ENCODE measurements at places on chromosomes 16 and 17.

DNA sequence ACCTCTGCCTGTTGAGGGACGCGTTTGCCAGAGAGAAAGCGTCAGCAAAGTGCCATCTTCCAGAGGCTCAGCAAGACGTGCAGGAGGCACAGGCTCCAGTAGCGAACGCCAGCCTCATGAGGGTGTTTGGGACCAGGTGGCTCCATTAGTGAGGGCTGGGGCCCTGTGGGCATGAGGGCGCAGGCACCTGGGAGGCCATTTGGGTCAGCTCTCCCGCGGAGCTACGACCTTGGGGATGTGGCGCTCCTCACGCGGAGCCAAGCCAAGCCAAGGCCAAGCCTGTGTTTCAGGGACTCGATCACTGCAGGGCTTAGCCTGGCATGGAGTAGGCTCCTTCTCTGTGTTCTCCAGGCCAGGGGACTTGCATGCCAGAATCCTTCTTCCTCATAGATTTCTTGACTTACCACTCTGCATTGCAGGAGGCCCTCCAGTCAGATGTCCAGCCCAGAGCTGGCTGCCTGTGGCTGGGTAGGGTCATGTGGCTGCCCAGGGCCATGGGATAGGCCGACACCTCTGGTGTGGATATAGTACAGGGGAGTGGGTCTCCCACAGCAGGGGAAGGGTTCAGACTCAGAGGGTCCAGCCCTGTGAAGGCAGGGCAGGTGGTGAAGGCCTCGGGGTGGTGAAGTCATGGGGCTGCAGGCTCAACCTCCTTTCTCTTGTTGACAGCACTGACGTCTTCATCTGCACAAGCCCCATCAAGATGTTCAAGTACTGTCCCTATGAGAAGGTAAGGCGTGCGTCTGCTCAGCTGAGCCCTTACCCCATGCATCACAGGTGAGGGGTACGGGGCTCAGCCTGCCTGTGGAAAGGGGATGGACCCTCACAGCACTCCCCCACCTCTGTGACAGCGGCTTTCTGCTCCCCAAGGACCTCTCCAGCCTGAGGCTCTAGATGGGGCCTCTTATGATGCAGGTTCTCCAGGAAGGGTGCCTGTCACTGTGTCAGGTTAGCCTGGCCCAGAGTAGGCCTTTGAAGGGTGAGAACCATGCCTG, 19.6 kb downstream of the NT5M start:
- no peak for DNase-seq

DNA sequence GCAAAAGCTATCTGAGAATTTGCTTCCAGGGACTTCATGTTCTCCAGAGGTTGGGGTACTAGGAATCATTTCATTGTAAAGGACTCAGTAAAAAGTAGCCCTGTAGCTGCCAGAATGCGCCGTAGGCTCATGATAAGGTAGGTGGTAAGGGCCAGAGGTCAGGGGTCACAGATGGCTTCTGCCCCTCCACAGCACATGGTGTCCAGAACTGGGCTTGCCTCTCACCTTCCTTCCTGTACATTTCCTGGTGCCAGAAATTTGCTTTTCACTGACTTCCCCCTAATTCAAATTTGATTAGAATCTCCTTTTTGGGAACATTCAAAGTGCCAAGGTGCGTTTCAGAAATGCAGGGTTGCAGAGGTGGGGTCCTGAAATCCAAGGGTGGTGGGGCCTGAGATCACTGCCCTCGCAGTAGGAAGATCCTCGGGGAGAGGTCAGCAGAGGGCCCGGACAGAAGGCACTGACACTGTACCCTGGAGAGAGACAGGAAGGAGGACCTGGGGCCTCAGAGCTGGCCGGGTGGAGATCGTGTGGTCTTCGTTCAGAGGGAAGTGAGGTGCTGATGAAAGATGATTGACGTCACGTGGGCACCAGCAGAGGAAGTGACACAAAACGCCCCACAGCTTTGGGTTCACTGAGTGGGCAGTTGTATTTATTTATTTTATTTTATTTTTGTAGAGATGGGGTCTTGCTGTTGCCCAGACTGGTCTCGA, 25.5 kb upstream of the METRNL start:
- peak; percentile 61 for DNase-seq

GRCh38 chr16:11163761-11164261, 92.2 kb downstream of the SOCS1 start:
- no peak for DNase-seq

DNA sequence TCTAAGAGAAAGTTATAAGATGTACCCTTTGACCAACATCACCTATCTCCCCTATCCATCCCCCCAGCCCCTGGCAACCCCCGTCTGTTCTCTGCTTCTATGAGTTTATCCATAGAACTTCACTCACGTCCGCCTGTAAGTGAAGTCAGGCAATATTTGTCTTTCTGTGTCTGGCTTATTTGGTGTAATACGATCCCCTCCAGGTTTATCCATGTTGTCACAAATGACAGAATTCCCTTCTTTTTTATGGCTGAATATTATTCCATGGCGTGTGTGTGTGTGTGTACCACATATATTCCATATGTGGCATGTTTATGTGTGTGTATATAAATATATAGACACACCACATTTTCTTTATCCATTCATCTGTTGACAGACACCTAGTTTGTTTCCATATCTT, 339.7 kb downstream of the CPPED1 start:
- DNase-seq = no peak

GRCh38 chr17:32523827-32524552, 37.2 kb downstream of the CDK5R1 start:
- peak; percentile 31 for DNase-seq

GRCh38 chr17:76452660-76453430, at the start of gene UBE2O:
Gene UBE2O (minus strand): TSS chr17:76453152. CDS start chr17:76453141, 11 bp downstream.
- peak; percentile 91 for DNase-seq

- no peak for DNase-seq
Measured at GRCh38 chr16:11708421-11708820, 34.2 kb downstream of the TXNDC11 start.

DNA sequence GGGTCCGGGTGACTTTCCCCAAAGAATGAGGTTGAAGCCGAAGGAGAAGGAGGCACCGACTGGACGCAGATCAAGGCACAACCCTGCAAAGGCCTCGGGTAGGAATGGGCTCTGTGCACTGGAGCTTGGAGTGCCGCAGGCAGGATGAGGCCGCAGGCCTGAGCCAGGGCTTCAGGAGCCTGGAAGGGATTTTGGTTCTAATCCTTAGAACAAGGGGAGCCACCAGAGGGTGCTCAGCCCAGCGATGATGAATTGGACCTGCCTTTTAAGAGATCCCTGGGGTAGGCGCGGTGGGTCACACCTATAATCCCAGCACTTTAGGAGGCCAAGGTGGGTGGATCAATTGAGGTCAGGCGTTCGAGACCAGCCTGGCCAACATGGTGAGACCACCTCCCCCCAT, 8.1 kb downstream of the CIBAR2 start:
- DNase-seq = no peak

DNA sequence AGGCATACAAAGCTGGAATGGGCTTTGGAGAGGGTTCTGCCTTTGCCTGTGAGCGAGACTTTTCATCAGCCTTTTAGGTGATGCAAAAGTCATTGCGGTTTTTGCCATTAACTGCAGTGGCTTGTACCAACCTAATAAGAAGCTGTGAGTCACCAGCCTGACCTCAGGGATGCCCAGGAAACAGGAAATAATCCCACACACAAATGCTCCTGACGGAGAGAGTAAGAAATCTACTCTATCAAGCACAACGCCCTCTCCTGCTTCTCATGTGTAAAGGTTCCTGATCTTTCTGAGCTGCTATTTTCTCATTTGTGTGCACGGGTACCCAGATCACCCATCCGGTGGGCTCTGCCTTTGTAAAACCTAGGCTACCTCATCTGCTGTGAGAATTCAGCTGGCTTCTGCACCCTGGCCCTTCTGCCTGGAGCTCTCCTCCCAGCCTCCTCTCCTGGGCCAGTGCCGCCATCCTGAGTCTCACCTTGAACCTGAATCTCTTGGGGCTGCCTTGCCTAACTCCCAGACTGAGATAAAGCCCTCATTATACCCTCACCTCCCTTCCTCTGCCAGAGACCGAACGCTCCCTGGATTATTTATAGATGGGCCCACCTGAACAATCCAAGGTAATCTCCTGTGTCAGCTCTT, 299.7 kb downstream of the C16orf95 start:
- DNase-seq = no peak

DNA sequence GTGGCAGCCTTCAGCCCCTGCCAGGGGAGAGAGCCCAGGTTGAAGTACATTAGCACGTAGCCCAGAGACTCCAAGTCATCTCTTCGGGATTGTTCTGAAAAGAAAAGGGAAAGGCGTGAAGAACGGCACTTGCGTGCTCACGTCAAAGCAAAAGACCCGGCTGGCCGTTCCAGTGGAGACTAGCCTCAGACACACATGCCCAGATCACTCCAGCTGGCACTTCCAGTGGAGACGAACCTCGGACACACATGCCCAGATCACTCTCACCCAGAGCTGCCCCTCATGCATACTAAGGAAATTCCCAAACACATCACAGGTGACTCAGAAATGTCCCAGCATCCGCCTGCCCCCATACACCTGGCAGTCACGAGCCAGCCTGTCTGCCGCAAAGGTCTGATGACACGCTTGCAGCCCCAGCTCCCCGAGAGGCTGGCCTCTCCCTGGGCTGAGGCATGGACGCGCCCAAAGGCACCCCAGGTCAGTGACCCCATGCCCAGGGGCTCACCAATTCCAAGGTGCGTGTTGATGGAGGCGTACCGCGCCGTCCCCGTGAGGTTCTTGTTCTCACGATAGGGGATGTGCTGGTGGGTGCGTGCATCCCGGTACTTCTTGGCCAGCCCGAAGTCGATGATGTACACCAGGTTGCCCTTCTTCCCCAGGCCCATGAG, 20.9 kb downstream of the CSNK1D start:
- DNase-seq = no peak

- no peak for DNase-seq
Measured at GRCh38 chr17:64515419-64515818, 8.6 kb downstream of the CEP95 start.

GRCh38 chr17:549177-550040, 165.2 kb downstream of the VPS53 start:
- DNase-seq = no peak

GRCh38 chr16:78102865-78103264, 3.4 kb downstream of the WWOX start:
- DNase-seq = no peak

GRCh38 chr16:57658878-57659674, 9.0 kb upstream of the ADGRG3 start:
- no peak for DNase-seq

DNA sequence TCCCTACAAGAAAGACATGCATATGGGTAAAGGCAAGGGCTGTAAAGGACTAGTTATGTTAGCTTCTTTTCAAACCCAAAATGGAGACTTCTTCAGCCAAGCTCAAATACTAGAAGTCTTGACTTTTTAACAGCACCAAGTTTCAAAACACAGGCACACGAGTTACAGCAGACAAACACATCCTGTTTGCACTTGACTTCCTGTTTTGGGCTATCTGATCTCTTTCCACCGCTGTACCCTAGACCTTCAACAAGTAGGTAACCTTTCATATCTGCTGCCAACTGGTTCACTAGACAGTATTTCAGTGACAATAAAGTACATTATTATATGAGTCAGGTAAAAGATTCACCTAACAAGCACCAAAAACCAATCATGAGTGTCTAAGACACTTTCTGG, 12.3 kb downstream of the RFFL start:
- no peak for DNase-seq

DNA sequence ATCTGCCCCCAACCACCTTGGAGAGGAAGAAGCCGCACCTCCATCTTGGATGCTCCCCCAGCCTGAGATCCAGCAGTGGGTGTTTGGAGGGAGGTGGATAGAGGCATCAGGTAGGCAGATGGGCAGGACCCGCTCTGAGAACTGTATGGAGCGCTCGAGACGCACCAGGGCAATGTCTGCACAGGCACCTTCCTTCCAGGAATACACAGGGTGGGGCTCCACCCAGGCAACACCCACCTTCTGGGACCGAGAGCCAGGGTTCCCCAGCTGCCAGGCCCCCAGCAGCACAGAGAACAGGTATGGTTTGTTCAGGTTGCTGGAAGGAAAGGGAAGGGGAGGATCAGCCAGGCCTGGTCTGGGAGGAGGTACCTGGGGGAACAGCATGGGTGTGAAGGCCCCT, 2.4 kb downstream of the PRSS22 start:
- DNase-seq = no peak

DNA sequence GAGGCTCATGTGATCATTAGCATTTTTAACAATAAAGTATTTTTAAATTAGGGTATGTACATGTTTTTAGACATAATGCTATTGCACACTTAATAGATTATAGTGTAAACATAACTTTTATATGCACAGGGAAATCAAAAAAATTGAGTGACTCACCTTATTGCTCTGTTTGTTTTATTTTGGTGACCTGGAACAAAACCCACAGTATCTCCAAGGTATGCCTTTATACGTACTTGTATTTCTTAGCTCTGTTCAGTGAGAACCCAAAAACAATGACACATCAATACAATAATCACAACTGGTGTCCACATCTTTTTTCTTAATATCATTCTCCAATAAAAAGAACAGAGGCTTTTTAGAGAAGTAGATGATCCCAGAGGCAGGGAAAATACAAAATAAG, 112.2 kb downstream of the CYB561 start:
- DNase-seq = no peak

GRCh38 chr16:57911743-57912142, 59.2 kb downstream of the CNGB1 start:
- DNase-seq = no peak

GRCh38 chr16:25217921-25218320, 1.2 kb downstream of the AQP8 start:
- no peak for DNase-seq

GRCh38 chr17:13004336-13004735, 13.5 kb downstream of the ELAC2 start:
- no peak for DNase-seq
